ENCODE measurements at places on chromosomes 11 and 22.

DNA sequence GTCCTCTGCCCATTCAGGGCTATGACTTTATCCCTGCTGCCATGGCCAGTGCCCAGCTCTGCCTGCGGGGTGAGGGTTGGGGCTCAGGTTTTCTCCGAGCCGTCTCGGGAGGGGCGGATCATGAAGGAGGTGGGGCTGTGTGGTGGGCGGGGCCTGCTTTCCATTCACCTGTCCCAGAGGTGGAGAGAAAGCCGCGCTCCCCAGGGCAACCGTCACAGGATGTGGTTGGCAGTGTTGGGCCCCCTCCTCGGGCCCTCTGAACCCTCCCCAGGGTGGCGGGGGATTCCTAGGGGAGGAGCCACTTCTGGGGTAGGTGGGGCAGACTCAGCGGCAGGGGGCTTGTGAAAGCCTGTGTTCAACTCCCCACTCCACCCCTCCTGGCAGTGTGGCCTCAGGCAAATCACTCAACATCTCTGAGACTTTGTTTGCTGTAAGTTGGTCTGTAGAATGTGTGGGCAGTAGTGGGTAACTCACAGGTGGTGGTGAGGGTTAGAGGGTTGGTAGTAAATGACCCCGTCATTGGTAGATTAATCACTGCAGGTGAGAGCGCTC, 50.3 kb downstream of the CD6 start:
- DNase-seq, result peak; percentile 39

DNA sequence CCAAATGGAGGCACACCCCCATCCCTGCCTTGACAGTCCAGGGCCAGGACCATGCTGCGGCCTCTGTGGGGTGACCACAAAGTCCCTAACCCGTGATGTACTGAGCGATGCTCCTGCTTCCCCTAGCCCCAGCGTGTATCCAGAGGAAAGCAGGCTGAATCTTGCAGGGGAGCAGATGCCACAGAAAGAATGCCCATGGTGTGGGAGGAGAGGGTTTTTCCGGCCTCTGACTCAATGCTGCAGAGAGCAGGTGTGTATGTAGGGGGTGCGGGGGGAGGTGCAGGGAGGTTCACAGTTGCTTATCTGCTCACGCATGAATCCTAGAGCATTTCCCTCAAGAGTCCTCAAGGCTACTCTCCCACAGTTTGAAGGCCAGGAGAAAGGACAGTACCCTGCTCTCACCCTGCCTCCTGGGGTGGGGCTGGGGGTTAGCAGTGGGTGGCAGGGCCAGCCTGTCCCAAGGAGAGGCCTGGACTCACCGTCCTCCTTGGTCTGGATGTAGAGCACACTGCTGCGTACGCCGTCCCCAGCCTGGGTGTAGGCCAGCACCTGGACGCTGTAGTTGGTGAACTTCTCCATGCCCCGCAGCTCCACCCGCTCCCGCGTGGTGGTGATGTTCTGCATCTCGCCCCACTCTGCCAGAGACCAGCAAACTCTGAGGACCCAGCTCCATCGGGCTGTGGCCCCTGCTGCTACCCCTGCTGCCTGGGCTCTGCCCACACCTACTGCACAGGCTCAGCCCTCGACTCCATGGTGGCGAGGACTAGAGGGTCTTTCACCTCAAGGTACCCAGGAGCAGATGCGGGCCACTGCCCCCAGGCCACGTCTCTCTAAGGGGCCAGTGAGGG, 130.8 kb downstream of the CEP164 start:
- DNase-seq, result no peak

DNA sequence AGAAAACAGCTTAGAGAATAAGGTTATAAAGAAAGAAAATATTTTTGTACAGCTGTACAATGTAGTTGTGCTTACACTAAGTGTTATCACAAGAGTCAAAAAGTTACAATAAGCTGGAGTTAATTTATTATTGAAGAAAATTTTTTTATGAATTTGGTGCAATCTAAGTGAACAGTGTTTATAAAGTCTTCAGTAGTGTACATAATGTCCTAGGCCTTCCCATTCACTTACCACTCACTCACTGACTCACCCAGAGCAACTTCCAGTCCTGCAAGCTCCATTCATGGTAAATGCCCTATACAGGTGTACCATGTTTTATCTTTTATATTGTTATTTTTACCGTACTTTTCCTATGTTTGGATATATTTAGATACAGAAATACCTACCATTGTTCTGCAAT, 34.7 kb downstream of the GDPD4 start:
- DNase-seq, result no peak

- DNase-seq, result no peak
Measured at GRCh38 chr22:44037519-44038375, 13.6 kb downstream of the PARVB start.

DNA sequence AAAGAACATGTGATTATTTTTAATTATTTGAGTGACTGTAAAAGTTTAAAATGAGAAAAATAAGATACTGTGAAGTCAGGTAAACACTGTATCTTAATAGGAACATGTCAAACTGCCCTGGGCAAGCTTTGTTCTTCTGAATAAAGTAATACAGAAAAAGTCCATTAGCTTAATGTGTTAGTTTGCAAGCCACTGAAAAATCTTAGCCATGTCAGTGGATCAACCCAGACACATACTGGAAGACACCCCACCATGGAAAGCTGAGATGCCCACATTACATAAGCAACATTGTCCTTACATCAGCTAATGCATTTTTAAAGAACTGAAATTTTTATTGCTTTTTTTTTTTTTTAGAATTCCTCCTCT, 155.2 kb downstream of the BBOX1 start:
- DNase-seq, result no peak

GRCh38 chr11:100908746-100909145, 220.9 kb downstream of the PGR start:
- DNase-seq, result no peak

Measured in K562 (cell line).